ENCODE measurements at places on chromosomes 3 and 15.

DNA sequence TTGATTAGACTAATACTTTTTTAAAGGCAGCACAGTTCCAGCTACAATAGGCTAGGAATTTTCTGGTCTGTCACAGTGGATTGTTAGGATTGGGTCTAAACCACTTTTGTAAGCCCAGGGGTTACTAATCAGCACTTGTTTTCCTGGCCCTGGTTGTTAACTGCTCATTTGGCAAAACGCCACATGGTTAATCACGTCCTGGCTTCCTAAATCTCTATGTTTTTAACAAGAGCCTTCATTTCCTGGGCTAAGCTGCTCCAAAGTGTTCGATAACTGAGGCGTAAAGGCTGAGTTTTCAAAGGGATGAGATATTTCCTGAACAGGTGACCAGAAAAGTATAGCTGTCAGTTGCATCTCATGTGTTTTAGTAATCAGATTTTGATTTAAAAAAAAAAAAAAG, 38.9 kb upstream of the CLRN1 start:
- DNase-seq, result peak; percentile 57

DNA sequence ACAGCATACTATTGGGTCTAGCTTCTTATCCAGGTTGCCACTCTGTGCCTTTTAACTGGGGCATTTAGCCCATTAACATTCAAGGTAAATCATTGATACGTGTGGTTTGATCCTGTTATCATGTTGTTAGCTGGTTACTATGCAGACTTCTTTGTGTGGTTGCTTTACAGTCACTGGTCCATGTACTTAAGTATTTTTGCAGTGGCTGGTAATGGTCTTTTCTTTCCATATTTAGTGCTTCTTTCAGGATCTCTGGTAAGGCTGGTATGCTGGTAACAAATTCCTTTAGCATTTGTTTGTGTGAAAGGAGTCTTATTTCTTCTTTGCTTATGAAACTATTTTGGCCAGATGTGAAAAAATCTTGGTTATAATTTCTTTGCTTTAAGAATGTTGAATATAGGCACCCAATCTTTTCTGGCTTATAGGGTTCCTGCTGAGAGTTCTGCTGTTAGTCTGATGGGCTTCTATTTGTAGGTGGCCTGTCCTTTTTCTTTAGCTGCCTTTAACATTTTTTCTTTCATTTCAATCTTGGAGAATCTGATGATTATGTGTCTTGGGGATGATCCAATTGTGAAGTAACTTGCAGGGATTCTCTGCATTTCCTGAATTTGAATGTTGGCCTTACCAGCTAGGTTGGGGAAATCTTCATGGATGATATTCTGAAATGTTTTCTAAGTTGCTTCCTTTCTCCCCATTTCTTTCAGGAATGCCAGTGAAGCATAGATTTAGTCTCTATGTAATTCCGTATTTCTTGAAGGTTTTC, 39.3 kb downstream of the CCR1 start:
- no peak for DNase-seq

GRCh38 chr3:153547970-153548369, 385.9 kb downstream of the RAP2B start:
- no peak for DNase-seq

DNA sequence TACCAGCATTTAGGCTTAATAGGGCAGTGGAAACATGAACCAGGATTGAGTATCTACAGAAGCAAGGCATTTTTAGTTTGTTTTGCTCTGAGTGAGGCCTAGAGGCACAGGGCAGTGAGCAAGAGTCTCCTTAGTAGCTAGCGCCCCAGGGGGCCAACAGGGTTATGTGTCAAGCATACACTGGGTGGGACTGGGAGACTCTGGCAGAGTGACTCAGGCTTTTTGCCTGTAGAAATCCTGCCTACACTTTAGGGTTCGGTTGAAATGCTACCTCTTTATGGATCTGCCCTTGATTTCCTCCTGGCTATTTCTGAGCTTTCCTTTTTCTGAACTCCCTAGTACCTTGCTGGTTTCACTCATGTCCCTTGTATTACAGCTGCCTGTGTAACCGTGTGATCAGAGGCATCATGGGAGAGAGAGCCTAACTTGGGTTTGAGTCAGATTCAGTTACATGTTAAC, 72.2 kb downstream of the TOP2B start:
- peak; percentile 83 for DNase-seq

GRCh38 chr3:27423463-27423862, 54.3 kb upstream of the NEK10 start:
- DNase-seq, result peak; percentile 77

GRCh38 chr3:169871129-169871886, 1.6 kb upstream of the LRRC31 start:
- no peak for DNase-seq

DNA sequence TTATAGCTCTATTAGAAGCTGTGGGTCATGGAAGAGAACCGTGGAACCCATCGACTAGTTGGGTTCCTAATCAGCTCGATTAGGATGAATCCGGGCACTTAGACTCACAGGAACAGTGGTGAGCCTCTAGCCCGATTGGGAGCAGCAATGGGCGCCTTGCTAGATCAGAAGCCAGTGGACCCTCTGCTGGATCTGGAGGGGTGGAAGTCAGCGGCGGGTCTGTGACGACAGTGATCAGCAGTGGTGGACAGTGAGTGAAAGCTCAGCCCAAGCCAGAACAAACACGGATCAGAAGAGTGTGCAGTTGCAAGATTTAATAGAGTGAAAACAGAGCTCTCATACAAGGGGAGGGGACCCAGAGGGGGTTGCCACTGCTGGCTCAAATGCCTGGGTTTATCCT, 1170.2 kb downstream of the OTOL1 start:
- DNase-seq, result no peak

DNA sequence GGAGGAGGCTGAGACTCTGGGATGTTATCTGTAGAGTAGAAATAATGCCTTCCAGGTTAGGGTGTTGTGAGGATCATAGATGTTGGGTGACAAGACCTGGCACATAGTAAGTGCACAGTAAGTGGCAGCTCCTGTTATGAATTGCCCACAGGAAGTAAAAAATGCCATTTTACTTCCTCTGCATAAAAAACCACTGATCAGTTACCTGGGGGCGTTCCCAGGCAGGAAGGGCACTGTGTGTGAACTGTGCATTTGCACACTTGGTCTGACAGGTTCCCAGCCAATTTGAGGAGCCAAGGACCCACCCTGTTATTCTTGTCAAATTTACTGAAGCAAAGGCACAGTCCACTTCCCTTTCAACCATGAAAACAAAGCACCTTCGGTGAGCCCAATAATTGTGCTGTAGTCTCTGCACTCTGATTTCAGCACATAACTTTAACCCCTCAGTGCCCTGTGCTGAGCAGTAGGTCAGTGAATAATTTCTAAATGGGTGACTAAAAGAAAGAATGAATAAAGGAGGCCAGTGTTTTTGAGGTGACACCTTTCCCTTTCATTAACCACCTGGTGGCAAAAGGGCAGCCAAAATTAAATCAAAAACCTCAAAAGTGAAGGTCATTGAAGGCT, 85.8 kb upstream of the ARHGEF3 start:
- DNase-seq, result no peak

GRCh38 chr3:48057521-48057920, 41.3 kb upstream of the MAP4 start:
- no peak for DNase-seq

GRCh38 chr15:100598655-100599054, 3.3 kb downstream of the LINS1 start:
- no peak for DNase-seq

- peak; percentile 43 for DNase-seq
These were observed 2.5 kb upstream of the MST1R start for GRCh38 chr3:49906073-49906743.

DNA sequence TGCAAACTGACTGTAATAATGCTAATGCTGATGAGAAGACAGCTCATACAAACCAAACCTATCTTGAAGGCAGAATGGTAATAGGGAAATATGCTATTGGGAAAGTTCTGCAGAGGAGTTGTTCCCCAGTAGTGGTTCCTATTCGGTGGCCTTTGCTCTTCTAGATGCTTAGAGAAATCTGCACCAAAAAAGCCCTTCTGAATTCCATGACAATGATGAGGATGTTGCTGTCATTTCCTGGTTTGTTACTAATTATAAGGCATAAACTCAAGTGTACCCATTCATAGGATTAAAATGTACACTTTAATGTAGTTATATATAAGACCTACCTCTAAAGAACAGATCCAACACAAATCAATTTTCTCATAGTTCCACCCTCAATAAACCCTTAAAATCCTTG, 30.1 kb downstream of the TOMM70 start:
- DNase-seq, result peak; percentile 6

GRCh38 chr3:119663885-119664284, 3.5 kb upstream of the POPDC2 start:
- peak; percentile 46 for DNase-seq

DNA sequence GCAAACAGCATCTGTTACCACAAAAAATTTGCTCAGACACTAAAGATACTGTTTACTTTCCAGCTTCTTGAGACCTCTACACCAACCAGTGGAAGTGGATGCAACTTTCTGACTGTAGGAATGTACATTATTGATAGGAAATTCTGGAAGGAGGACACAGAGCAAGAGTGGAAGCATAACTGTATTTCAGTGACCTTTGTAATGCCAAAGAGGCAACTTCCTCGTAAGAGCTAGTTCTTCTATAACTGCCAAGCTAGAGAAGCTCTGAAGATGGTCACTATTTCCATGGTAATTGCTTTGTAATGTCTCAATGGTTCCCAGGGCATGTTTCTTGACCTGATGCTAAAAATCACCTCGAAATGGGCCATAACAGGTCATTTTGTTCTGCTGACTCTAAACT, 96.3 kb upstream of the SLC2A2 start:
- no peak for DNase-seq

- peak; percentile 67 for DNase-seq
These were observed 69.8 kb downstream of the FGF7 start for GRCh38 chr15:49492830-49493229.

DNA sequence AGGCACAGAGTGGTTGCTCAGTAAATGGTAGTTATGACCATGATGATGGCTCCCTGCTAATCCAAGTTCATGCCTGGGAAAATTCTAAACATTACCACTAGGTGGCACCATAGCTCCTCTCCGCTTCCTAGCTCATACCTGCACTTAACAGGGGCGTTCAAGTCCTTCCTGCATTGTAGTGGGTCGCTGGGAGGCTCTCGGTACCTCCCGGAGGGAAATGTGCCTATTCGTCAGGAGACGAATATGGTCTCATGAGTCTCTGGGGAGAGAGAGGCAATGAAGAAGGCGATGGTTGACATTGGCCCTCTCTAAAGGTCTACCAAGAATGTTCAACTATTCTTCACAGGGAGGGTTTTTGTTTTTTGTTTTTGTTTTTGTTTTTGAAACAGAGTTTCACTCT, 10.9 kb downstream of the MESP1 start:
- peak; percentile 72 for DNase-seq

GRCh38 chr15:55267401-55268175, 22.0 kb downstream of the RAB27A start:
- DNase-seq, result peak; percentile 58

GRCh38 chr3:52693071-52693470, 7.2 kb downstream of the GNL3 start:
- DNase-seq, result no peak

DNA sequence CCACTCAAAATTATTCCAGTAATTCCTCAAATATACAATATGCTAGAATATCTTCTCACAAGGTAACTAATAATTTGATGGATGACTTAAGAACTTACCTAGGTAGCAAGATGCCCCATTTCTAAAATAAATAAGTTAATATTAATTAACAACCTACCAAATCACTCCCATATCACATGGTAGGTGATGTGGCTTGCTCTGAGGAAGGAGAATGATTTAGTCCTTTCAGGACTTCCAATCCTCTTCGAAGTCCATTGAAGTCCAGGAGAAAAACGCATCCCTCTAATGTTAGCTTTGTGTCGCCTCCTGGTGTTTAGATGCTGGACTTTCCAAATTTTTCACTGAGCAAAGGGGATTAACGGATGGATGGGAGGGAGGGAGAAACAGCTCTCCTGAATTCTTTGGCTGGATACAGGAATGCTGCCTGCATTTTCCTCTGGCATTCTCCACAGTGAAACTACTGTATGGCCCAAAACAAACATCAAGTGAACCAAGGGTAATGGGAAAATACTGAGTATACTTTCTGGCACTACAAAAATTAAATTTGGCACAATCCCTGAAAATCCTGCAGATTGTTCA, 58.6 kb downstream of the PRICKLE2 start:
- DNase-seq, result peak; percentile 55

GRCh38 chr3:107959550-107960154, 131.2 kb downstream of the CD47 start:
- peak; percentile 74 for DNase-seq

- DNase-seq, result peak; percentile 57
These were observed 324.5 kb downstream of the TBL1XR1 start for GRCh38 chr3:176872771-176873209.

- peak; percentile 90 for DNase-seq
These were observed 498.1 kb upstream of the TPRG1 start for GRCh38 chr3:188673646-188674186.

- DNase-seq, result no peak
These were observed 107.1 kb downstream of the STT3B start for GRCh38 chr3:31639828-31640227.

DNA sequence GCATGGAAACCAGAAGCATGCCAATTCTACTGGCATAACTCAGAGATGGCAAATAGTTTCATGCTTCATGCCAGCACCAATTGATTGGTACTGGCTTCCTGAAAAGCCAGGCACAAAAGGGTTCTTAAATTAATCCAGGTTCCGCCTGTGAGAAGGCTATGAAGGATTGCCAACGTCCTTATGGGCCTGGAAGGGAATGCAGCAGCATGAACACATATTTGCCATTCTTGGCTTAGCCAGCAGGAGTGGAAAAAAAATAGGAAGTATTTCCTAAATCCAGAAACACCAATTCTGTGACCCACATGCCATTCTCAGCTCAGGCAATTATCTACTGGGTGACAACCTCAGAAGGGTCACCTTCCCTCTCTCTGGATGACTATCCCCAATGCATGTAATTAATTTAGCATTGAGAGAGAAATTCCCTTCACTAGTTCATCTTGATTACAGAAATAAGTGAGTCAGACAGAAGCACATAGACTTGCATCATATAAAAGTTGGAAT, 36.0 kb downstream of the ADAMTS9 start:
- DNase-seq, result peak; percentile 55

- DNase-seq, result no peak
These were observed 165.5 kb downstream of the ECT2 start for GRCh38 chr3:172915911-172916514.

DNA sequence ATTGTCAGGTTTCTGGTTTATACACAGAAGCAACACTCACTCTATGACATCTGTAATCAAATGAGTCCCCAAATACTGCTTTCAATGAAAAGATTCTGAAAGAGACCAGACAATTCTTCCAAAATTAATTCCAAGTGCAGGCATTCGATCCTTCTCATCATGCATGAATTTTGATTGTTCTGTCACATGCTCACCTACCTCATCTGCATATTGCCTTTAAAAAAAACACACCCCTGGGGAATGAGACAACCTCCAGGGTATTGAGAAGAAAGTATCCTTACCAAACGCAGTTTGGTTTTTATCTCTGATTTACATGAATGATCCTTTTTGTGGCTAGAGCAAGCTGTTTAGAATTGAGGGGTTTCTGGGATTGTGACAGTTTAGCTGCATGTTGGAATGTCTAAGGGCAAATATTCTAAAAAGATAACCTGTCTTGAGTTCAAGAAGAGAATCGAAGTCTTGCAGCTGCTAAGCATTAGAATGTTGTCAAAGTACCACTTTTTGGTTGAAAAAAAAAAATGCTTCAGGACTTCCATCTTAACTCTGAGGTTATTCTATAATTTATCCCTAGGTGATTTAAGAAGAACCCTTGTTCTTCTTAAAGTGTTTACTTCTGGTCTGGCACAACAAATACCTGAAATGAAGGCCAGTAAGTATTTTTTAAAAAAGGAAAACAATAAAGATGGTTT, 653.1 kb downstream of the RBMS3 start:
- DNase-seq, result peak; percentile 25

- DNase-seq, result peak; percentile 9
These were observed 46.2 kb upstream of the CTDSPL2 start for GRCh38 chr15:44381236-44381635.

GRCh38 chr3:192802957-192803899, 75.9 kb upstream of the FGF12 start:
- DNase-seq, result peak; percentile 50
